ENCODE measurements at places on chromosomes 13 and 19. TPM values are rescaled to one million over a fixed set of nuclear protein-coding genes. Genes with fewer than 3 reads are reported as not detected.
A peak's percentile ranks its signal among the peaks of the same experiment; 100 is the strongest.

Gene LENG9
- total RNA-seq = 7.0 TPM

Gene S1PR4
- 0.37 TPM for total RNA-seq

Gene CEACAM20
- not detected for total RNA-seq

Gene ACP5
- total RNA-seq = 6.6 TPM

Gene GNA15
- total RNA-seq = 16.3 TPM

Gene MEIOSIN
- total RNA-seq = not detected

Gene ARMC6
- total RNA-seq = 23.5 TPM

Gene NOTCH3
- 115 TPM for total RNA-seq

Gene CGB7
- 4.8 TPM for total RNA-seq

- H3K4me3 ChIP-seq = no peak overlapping the region
- no peaks in the 10 kb centered on the region for H3K36me3 ChIP-seq
- H3K27ac ChIP-seq = no peak overlapping the region
- no peaks in the 10 kb centered on the region for H3K4me1 ChIP-seq
- H3K27me3 ChIP-seq = no peaks in the 10 kb centered on the region
- no peak for DNase-seq
Observed at GRCh38 chr13:104750377-104750776, 1684.2 kb upstream of the SLC10A2 start.

DNA sequence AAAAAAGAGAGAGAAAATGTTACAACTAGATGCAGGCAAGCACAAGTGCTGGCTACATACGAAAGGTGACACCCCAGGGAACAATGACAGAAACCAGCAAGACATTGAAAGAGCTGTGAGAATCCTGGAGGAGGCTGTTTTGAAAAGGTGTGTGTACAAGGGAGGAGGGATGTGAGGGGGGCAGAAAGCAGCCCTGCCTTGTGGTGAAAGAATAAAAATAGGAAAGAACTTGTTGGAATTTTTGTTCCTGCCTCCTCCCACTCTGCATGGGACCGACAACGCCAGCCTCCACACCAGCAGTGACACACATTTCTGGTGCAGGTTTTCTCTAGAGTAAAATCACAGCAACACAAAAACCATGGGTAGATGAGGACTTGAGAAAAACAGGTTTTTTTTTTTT, 1258.6 kb downstream of the PCDH9 start:
- no peaks in the 10 kb centered on the region for H3K4me1 ChIP-seq
- H3K27ac ChIP-seq = no peak overlapping the region
- no peaks in the 10 kb centered on the region for H3K27me3 ChIP-seq
- no peak for DNase-seq

- H3K27me3 ChIP-seq = no peaks in the 10 kb centered on the region
- no peak for DNase-seq
- no peak overlapping the region for H3K27ac ChIP-seq
- no peak overlapping the region for H3K4me3 ChIP-seq
- peaks cover 19% of the 10 kb centered on the region for H3K36me3 ChIP-seq
- H3K4me1 ChIP-seq = peaks cover 12% of the 10 kb centered on the region
Observed at GRCh38 chr13:51397262-51397941, 55.4 kb downstream of the INTS6 start.

- peak overlapping the region; percentile 83 for H3K4me3 ChIP-seq
- no peaks in the 10 kb centered on the region for H3K36me3 ChIP-seq
- no peaks in the 10 kb centered on the region for H3K27me3 ChIP-seq
- peak overlapping the region; percentile 53 for H3K27ac ChIP-seq
Observed at GRCh38 chr19:2149980-2150793, 1.2 kb downstream of the AP3D1 start.

DNA sequence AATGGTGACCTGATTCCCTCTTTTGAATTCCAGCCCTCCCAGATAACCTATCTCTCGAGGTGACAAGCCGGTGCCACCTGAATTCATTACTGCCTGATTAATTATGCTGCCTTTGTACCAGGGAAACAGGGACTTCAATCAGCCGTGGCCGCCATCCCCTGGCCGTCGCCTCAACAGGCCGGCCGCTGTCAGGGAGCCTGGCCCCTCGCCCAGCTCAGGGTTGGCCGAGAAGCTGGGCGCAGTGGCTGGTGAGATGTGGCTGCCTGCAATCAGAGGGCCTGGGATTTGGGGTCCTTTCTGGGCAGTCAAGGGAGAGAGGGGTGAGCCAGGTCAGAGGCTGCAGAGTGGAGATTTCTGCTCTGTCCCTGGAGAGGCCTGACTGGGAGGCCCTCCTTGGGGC, 91.2 kb downstream of the KCTD15 start:
- H3K27me3 ChIP-seq = peaks cover 77% of the 10 kb centered on the region
- DNase-seq = no peak
- H3K27ac ChIP-seq = no peak overlapping the region
- no peaks in the 10 kb centered on the region for H3K4me1 ChIP-seq
- H3K4me3 ChIP-seq = no peak overlapping the region

- no peaks in the 10 kb centered on the region for H3K27me3 ChIP-seq
- peaks cover 25% of the 10 kb centered on the region for H3K4me1 ChIP-seq
- H3K4me3 ChIP-seq = peak overlapping the region; percentile 77
- peak overlapping the region; percentile 52 for H3K27ac ChIP-seq
- peak; percentile 92 for DNase-seq
Observed at GRCh38 chr19:16197188-16197621, 506 bp upstream of the AP1M1 start.

DNA sequence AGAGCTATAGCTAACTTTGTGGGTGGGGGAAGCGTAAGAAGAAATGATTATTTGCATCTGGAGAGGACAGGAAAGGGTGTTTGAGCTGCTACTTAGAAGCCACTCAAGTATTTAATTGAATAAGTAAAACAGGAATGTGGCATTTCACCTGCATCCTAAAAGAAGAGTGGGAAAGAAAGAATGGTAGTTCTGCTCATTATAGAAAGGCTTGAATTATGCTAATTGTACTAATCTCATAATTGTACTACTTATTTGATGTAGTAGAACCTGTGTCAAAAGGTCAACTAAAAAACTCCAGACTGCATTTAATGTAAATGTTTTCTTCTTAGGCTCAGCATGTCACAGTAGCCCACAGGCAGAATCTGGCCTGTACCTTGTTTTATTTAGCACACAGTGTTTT, 113.6 kb downstream of the RNF17 start:
- H3K27me3 ChIP-seq = peaks cover 4% of the 10 kb centered on the region
- DNase-seq = no peak
- H3K27ac ChIP-seq = no peak overlapping the region
- H3K36me3 ChIP-seq = no peaks in the 10 kb centered on the region
- H3K4me1 ChIP-seq = no peaks in the 10 kb centered on the region

DNA sequence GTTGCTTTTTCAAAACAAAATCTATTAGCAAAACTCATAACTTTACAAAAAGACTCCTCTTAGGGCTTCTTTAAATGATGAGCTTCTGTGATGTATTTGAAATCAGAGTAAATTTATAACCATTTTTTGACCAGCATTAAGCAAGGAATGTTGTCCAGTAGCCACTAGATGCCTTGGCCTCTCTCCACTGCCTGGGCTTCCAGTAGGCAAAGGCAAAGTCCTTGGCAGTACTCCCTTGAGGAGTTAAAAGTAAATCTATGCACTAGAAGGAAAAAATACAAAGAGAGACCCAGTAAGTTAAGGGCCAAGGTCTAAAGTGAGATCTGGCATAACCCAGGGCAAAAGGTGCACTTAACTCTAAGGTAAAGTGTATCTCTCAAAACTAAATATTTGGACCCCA, 9.5 kb downstream of the SERPINE3 start:
- H3K27me3 ChIP-seq = no peaks in the 10 kb centered on the region
- no peak overlapping the region for H3K4me3 ChIP-seq
- H3K4me1 ChIP-seq = no peaks in the 10 kb centered on the region
- H3K27ac ChIP-seq = no peak overlapping the region

- H3K36me3 ChIP-seq = peaks cover 61% of the 10 kb centered on the region
- no peak for DNase-seq
- no peak overlapping the region for H3K4me3 ChIP-seq
- no peaks in the 10 kb centered on the region for H3K27me3 ChIP-seq
Observed at GRCh38 chr19:15256708-15257331, 24.6 kb upstream of the EPHX3 start.

DNA sequence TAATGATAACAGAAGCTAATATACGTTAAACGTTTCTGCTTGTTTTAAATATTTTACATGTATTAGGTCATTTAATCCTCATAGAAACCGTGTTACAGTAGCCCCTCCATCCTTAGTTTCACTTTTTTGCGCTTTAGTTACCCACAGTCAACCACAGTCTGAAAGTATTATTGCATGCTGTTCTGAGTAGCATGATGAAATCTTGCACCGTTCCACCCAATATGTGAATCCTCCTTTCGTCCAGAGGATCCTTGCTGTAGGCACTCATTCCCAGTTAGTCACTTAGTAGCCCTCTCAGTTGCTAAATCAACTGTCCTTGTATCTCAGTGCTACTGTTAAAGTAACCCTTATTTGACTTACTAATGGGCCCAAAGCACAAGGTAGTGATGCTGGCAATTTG, 257.8 kb downstream of the ENOX1 start:
- DNase-seq = no peak
- no peaks in the 10 kb centered on the region for H3K36me3 ChIP-seq
- H3K4me3 ChIP-seq = no peak overlapping the region
- no peak overlapping the region for H3K27ac ChIP-seq

GRCh38 chr19:55303477-55303876, 19.7 kb downstream of the BRSK1 start:
- 0 out of 2 replicates have a peak, but pooled peaks cover 4% of the 10 kb centered on the region for H3K4me1 ChIP-seq
- DNase-seq = no peak
- H3K36me3 ChIP-seq = no peaks in the 10 kb centered on the region
- no peak overlapping the region for H3K4me3 ChIP-seq
- no peaks in the 10 kb centered on the region for H3K27me3 ChIP-seq
- no peak overlapping the region for H3K27ac ChIP-seq

- H3K27ac ChIP-seq = peak overlapping the region; percentile 66
- no peak for DNase-seq
- H3K27me3 ChIP-seq = no peaks in the 10 kb centered on the region
- peaks cover 33% of the 10 kb centered on the region for H3K4me1 ChIP-seq
Observed at GRCh38 chr13:27952876-27953675, 16.0 kb downstream of the CDX2 start.

GRCh38 chr13:52371736-52372247, 34.2 kb downstream of the THSD1 start:
- no peaks in the 10 kb centered on the region for H3K36me3 ChIP-seq
- H3K27ac ChIP-seq = no peak overlapping the region
- DNase-seq = no peak
- peaks cover 33% of the 10 kb centered on the region for H3K4me1 ChIP-seq

DNA sequence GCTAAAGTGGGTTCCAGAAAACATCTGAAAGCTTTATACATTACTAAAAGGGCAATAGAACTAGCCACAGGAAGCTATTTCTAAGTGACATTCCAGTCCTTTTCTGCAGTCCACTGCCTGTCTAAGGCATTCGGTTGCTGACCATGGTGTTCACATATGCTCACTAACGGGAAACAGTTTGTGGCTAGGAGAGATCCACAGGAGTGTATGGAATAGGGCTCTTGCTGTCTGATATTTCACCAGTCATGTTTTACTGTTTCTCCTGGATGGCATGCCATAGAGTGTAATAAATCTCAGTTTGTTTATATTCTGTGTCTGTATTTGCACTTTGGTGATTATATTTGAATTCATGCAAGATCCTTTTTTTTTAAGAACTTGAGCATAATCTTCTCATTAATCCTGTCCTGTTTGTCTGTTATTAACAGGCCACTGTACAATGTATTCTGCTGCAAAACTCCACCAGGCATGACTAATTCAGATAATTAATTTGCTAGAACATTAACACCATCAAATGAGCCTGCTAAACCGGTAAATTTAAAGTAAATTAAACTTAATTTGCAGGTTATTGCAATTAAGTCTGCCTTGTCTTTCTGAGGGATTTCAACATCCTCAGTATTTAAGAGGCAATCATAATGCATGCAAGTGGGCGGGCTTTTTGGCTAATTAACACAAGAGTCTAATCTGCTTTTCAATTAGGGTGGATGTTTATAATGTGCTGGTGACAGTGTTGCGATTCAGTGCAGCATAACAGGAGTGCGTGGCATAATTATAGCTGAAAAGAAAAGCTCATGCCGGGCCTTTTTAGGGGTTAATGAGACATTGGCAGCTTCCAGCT, 201.3 kb downstream of the POU4F1 start:
- DNase-seq = no peak
- H3K27ac ChIP-seq = no peak overlapping the region
- H3K36me3 ChIP-seq = no peaks in the 10 kb centered on the region
- no peaks in the 10 kb centered on the region for H3K4me1 ChIP-seq
- no peaks in the 10 kb centered on the region for H3K27me3 ChIP-seq

DNA sequence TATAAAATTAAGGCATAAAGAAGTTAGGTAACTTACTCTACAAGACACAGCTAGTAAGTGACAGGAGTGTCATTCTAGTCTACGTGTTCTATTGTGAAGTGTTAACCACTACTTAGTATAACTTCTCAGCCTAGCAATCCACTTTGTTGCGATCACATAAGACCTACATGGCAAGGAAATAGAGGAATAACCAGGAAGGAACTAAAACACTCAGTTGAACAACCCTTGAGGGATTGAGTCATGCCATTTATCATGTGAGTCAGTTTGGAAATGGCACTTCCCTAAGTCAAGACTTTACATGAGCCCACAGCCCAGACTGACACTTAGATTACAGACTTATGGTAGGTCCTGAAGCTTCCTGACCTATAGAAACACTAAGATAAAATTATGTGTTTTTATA, 279.5 kb upstream of the PCDH20 start:
- no peaks in the 10 kb centered on the region for H3K27me3 ChIP-seq
- DNase-seq = no peak
- H3K4me3 ChIP-seq = no peak overlapping the region
- no peaks in the 10 kb centered on the region for H3K36me3 ChIP-seq

- no peak overlapping the region for H3K27ac ChIP-seq
- H3K36me3 ChIP-seq = no peaks in the 10 kb centered on the region
- H3K4me1 ChIP-seq = no peaks in the 10 kb centered on the region
- H3K4me3 ChIP-seq = no peak overlapping the region
- no peaks in the 10 kb centered on the region for H3K27me3 ChIP-seq
Observed at GRCh38 chr13:50721672-50721992, 121.9 kb downstream of the DLEU7 start.

- no peak for DNase-seq
- no peaks in the 10 kb centered on the region for H3K4me1 ChIP-seq
- H3K4me3 ChIP-seq = no peak overlapping the region
- H3K36me3 ChIP-seq = no peaks in the 10 kb centered on the region
- no peaks in the 10 kb centered on the region for H3K27me3 ChIP-seq
Observed at GRCh38 chr19:34662919-34663318, 14.0 kb downstream of the SCGB2B2 start.

GRCh38 chr19:13992025-13992424, 14.1 kb downstream of the RFX1 start:
- no peak for DNase-seq
- H3K27me3 ChIP-seq = no peaks in the 10 kb centered on the region
- no peak overlapping the region for H3K4me3 ChIP-seq

- H3K27ac ChIP-seq = no peak overlapping the region
- H3K27me3 ChIP-seq = no peaks in the 10 kb centered on the region
- H3K4me3 ChIP-seq = no peak overlapping the region
- DNase-seq = no peak
Observed at GRCh38 chr19:34432797-34433196, 4.6 kb downstream of the UBA2 start.

DNA sequence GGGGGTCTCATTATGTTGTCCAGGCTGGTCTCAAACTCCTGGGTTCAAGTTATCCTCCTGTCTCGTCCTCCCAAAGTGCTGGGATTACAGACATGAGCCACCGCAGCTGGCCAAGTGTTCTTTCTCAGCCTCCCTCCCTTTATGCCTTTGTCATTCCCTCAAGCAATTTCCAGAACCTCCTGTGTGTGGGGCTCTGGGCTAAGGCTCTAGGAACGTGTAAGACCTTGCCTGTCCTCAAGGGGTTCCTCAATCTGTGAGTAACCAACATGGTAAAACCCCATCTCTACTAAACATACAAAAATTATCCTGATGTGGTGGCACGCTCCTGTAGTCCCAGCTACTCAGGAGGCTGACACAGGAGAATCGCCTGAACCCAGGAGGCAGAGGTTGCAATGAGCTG, 15.5 kb upstream of the SPACA4 start:
- H3K27me3 ChIP-seq = no peaks in the 10 kb centered on the region
- no peak overlapping the region for H3K27ac ChIP-seq
- DNase-seq = no peak
- no peak overlapping the region for H3K4me3 ChIP-seq
